SHP77 treated with DMSO at 0.1 percent for 48 hours (cell line): ENCODE measurements at places on chromosomes 5 and 9.

DNA sequence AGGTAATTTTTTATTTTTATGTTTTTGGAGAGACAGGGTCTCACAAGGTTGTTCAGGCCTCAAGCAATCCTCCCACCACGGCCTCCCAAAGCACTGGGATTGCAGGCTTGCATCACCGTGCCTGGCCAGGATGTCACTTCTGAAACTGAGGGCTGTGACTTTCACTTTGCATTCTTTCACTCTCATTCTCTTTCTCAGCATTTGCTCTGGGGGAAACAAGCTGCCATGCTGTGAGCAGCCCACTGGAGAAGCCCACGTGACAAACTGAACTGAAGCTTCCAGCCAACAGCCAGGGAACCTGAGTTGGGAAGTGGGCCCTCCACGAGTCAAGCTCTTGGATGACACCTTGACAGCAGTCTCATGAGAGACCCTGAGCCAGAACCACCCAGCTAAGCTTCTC, 109.4 kb downstream of the C5orf15 start:
- DNase-seq, result no peak

DNA sequence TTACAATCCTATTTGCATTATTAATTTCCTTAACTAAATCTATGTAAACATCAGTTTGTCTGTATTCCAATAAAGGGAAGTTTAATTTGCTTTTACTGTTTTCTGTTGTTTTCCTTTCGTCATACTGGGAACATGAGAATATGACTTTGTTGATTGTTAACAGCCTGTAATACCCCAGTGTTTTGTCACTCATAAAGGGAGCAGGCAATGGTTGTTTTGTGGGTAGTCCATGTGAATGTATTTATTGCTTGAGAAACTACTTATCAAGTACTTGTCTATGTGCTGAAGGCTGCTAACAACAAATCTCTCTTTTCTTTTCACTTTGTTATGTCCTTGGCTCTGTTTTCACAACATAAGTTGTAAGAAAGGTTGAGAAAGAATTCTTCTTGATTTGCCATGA, 1070.2 kb upstream of the ACO1 start:
- DNase-seq, result no peak

- no peak for DNase-seq
These were observed 451.7 kb downstream of the AGTPBP1 start for GRCh38 chr9:85290019-85290418.

GRCh38 chr5:67770431-67771025, 445.0 kb upstream of the PIK3R1 start:
- no peak for DNase-seq

- DNase-seq, result no peak
These were observed 234.6 kb downstream of the FSTL4 start for GRCh38 chr5:133377736-133378135.

GRCh38 chr5:170339780-170340167, 42.2 kb upstream of the LCP2 start:
- DNase-seq, result no peak

GRCh38 chr5:140794595-140795258, at the start of gene PCDHA2:
Gene PCDHA2, plus strand, starts transcription at chr5:140794852.
- DNase-seq, result no peak

DNA sequence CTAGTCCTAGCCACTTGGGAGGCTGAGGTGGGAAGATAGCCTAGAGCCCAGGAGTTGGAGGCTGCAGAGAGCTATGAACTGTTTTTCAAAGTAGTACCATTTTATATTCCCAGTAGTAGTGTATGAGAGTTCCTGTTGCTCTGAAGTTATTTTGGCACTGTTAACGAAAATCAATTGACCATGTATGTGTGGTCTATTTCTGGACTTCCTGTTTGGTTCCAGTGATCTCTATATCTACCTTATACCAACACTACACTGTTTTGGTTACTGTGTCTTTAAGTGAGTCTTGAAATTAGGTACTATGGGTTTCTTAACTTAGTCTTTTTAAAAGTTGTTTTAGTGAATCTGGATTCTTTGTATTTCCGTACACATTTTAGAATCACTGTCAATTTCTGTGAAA, 13.6 kb downstream of the SLF1 start:
- DNase-seq, result no peak

DNA sequence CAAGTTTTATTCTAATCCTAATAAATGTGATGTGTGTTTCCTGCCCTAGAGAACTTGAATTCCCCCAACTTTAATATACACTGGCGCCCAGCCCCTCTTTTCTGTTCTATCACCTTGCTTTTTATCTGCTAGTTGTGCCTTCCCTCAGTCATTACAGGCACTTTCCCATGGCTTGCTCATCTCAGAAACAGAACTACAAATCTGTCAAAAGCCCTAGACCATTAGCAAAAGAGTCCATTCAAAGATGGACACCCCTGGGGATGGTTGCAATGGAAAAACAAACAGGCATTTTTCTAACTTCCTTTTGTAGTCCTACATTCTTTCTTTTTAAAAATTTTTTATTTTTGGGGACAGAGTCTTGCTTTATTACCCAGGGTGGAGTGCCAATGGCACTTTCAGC, 48.2 kb downstream of the FRMD3 start:
- no peak for DNase-seq

DNA sequence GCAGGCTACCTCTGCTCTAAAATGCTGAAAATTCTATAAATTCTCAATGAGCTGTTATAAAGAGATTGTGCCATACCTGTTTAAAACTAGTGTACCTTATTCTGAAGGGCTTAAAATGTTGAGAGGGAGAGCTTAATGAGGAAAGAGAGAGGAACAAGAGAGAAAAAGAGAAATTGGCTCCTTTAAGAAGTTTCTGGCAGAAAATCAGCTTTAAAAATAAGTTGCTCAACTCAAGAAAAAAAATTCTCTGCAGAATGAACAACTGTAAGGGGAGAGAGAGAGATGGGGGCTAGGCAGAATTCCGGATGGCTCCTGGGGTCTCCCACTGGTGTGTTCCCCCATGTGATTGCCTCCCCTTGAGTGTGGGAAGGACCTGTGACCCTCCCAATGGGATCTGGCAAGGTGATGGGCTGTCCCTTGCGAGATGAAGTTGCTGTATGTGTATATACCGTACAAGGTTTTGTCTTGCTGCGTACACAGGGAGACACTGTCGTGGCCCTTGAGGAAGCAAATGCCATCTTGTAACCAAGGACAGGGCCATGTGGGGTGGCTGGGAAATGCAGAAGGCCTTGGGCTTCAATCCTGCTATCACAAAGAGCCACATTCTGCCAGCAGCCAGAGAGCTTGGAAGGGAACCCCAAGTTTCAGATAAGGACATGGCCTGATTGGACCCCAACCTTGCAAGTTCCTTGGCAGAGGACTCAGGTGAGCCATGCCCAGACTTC, 64.3 kb upstream of the S1PR3 start:
- DNase-seq, result no peak

GRCh38 chr9:89351584-89352300, 33.4 kb downstream of the SECISBP2 start:
- no peak for DNase-seq

DNA sequence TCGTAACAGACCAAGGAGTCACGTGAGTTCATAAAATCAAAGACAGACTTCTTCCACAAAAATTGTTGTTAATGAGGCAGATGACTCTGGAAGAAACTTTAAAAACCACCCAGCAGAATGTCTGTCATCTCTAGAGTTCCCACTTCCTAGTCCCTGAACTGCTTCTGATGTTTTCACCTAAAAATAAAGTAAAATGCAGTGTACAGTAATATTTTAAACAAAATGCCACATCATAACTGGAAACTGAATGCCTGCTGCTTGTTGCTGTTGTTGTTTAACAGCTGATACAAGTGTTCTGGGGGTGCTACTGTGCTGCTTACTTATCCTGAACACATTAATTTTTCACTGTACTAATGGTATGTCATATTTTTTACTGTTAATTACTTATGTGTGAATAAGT, 577.2 kb downstream of the MTRR start:
- no peak for DNase-seq

GRCh38 chr9:101148344-101148743, 119.8 kb downstream of the PLPPR1 start:
- DNase-seq, result no peak

- DNase-seq, result no peak
These were observed 76.0 kb downstream of the VAV2 start for GRCh38 chr9:133916159-133916541.

DNA sequence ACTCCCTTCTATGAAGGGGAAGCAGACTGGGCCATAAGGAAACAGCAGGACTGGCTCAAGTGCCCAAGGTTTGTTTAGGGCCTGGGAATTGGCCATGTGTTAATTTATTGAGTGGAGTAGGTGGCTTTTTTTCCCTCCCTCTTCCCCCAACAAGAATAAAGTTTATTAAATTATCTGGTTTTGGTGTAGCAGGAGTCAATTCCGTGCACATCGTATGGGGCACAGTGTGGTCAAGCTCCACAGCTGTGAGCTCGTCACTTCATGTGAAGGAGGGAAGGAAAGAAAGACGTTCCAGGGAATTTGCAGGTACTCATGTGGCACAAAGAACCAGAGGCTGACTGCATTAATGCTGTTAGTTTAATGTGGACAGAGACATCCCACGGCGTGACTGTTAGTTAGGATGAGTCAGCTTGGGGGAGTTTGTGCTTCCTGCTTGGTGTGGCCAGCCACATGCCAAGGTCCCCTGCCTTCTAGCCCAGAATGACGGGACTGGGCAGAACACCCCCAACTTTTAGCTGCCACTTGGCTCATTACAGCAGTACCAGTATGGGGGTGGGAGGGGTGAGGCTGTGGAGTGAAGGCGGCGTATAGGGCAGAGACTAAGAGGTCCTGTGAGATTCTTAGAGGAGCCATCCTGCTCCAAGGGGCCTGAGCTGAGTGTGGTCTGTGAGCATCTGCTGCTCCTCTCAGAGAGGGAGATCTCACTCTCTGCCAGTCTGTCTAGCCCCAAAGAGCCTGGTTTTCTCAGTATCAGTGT, 33.2 kb downstream of the CSF1R start:
- DNase-seq, result no peak

DNA sequence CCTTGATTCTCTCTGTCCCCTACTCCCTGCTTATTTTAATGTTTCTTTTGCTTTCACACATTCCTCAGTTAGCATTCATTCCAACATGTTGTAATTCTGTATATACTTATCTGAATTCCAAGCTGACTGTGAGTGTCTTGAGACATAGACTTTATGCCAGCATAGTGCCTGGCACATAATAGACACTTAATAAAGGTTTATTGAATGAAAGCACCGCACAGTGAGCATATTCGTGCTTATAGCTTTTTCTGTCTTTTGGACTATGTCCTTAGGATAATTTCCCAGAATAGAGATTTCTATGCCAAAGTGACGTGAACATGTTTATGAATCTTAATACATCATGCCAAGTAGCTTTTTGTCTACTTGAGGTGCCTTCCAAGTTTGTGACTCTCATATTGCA, 174.6 kb downstream of the CD180 start:
- no peak for DNase-seq

GRCh38 chr5:178382754-178383164, 150.2 kb upstream of the PHYKPL start:
- DNase-seq, result no peak

- DNase-seq, result no peak
These were observed 185.8 kb downstream of the DEPDC1B start for GRCh38 chr5:60514152-60514551.

DNA sequence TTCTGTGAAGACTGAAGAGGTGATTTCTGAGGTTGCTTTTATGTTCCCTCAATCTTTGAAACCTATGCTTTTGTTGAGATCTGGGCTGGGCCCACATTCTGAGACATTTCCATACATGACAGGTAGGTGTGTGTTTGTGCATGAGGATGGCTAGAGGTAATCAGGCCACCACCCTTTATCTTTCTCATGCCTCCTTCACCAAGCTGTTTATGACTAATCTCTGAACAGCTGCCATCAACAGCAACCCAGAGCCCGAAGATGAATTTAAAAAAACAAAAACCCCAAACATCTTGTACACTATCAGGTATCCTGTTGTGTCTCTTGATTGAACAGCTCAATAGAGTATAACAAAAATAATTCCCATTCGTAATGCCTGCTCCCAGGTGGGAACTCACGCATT, 12.6 kb upstream of the C5orf46 start:
- DNase-seq, result no peak

GRCh38 chr5:131171276-131171810, 599 bp downstream of the LYRM7 start:
- DNase-seq, result no peak

GRCh38 chr5:59712836-59713497, 180.6 kb downstream of the PDE4D start:
- no peak for DNase-seq

DNA sequence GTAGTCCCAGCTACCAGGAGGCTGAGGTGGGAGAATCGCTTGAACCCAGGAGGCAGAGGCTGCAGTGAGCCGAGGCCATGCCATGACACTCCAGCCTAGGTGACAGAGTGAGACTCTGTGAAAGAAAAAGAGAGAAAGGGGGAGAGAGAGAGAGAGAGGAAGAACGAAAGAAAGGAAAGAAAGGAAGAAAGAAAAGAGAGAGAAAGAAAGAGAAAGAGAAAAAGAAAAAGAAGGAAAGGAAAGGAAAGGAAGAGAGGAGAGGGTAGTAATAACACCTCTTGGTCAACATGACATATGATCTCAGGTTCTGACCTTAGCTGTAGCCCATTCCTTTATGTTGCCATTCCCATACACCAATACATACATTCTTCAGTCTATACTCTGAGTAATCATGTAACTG, 14.1 kb downstream of the FBXW11 start:
- DNase-seq, result no peak

DNA sequence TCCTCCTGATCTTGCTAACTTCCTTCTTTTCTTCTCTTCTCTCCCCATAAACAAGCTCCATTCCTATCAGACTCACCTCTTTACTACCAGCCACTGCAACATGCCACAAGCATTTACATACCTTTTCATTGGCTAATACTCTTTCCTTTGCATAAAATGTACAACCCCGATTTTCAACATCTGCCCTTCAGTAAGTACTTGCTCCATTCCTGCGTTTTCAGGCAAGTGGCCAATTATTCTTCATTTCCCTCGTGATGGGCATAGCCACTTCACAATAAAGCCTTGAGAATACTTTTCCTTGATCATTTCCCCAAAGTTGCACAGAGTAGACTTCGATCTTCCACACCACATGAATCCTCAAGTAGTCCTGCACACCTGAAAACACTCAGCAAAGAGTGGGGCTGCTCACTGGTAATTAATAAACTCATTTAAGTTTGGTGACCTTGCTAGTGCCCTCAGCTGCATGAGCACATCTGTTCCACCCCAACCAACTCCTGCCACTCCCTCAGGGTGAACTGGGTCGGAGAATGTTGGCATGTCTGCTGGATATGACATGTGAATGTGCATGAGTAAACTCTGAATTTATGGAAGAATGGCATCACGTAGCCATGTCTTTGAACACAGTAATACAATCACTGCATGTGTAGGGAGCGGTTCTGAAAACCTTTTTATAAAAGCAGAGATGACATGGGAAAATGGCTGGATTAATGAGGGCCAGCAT, 535.8 kb downstream of the SEMA5A start:
- DNase-seq, result no peak

DNA sequence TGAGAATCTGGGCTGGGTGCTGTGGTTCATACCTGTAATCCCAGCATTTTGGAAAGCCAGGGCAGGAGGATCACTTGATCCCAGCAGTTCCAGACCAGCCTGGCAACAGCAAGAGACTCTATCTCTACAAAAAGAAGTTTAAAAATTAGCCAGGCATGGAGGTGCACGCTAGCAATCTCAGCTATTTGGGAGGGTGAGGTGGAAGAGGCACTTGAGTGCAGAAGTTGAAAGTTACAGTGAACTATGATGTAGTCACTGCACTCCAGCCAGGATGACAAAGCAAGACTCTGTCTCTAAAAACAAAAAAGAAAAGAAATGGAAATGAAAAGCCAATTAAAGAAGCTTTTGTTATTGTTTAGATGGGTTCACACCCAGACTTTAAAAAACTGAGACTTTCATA, 131.6 kb upstream of the RASA1 start:
- no peak for DNase-seq
